ENCODE measurements at places on chromosomes 2 and 18.

DNA sequence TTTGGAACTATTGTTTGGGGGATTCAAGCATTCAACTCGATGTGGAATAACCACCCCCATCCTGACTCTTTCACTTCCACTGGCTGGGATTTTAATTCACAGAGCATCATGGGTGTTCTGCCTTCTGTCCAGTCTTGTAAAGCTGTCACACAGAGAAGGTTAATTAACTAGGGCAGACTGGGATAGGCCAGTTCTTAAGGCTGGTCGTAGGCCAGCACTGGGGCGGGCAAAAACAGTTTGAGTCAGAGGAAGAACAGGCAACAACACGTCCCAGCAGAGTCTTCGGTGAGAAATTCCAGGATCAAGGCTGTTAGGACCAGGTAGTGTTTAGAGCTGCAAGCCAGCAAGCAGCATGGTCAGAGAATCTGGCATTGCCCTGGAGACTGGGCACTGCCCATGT lies 4.0 kb upstream of the RNF152 start:
- no peak for DNase-seq

DNA sequence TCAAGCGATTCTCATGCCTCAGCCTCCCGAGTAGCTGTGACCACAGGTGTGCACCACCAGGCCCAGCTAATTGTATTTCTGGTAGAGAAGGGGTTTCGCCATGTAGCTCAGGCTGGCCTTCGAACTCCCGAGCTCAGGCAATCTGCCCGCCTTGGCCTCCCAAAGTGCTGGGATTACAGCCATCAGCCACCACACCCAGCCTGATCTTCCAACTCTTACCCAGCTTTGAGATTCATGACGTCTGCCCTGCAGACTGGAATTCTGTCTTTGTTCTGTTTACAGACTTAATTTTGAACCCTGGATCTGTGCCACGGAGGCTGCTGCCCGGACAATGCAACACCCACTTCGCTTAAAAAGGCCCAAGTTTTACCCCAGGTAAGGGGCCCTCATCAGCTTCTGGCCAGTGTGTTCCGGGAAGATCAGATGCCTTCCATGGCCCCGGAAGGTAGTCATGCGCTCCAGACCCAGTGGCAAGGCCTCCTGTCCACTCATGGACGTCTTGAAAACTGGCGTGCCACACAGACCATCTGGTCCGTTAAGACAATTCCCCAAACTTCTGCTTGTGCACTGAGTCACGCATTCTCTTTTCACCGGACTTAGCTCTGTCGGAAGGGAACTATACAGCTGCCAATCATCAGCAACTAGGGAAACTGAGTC lies 5.5 kb downstream of the PXDN start:
- no peak for DNase-seq

GRCh38 chr2:210611466-210611865 lies 55.1 kb downstream of the CPS1 start:
- DNase-seq = no peak

DNA sequence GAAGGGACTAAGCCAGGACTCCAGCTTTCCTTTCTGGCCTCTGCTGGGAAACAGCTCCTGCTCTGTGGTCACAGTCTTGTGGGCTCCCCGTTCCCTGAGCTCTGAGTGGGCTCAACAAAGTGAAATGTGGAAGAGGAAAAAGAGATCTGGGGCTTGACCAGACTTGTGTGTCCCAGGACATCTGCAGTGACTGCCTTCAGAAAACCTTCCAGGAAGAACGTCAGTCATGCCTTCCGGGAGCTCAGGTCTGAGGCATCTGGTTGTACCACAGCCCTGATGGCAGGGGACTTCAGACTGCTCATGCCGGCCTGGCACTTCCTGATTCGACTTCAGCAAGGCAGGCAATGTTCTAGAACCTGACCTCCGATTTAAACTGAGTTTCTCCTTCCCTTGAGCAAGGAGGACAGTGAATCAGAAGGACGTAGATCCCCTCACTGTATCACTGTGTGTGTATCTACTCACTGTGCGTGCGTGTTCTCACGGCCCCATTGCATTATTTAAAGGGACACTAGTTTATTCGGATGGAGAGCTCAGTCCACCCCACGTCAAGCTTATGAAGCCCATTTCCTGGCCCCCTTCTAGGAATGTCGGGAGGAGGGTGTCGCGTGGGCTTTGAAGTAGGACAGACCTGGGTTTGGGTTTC lies 548 bp upstream of the FBLN7 start:
- no peak for DNase-seq

GRCh38 chr2:232871418-232871834 lies 1.4 kb downstream of the SNORC start:
- DNase-seq = no peak

GRCh38 chr2:11166476-11166875 lies 11.2 kb downstream of the SLC66A3 start:
- no peak for DNase-seq

DNA sequence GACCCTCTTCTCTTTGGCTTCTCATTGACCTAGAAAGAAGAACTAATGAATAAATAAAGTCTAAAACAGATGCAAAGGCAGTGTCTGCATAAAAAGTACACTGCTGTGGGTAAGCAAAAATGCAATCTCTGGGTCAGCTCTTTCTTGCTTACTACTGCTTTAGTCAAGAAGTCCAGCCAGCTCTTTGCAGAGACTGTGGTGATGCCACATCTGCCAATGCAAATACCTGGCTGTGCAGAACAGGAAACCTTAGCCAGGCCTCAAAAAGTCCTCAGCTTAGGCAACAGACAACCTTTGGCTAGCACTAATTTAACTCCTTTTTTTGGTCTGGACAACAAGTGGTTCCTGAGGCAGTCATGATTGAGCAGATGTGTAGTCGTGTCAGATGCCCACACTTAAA lies 73.6 kb upstream of the RND3 start:
- no peak for DNase-seq

DNA sequence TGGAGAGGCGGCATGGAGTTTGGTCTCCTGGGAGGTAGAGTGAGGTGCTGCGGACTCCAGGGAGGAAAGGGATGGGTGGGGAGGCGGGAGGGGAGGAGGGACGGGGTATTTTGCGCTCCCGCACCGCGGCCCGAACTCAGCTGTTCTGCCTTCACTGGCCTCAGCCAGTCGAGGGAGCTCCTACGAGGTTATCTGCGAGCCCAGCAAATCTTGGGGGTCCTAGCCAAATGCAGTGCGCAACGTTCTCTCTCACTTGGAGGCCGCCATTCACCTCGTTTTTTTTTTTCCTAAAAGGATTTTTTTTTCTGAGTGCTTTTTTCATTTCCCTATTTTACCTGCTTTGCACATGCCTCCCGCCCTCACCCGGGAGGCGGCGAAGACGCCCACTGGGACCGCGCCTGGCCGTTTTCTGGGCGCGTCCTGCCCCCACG lies 877 bp upstream of the BCL2L11 start:
- DNase-seq = no peak

GRCh38 chr2:90645-91312 lies 44.5 kb upstream of the FAM110C start:
- DNase-seq = no peak

- DNase-seq = no peak
Measured at GRCh38 chr18:50630895-50631294, 71.0 kb downstream of the MAPK4 start.

GRCh38 chr2:235627682-235628081 lies 133.8 kb downstream of the AGAP1 start:
- no peak for DNase-seq

GRCh38 chr18:6273423-6273822 lies 141.3 kb downstream of the L3MBTL4 start:
- DNase-seq = no peak

- no peak for DNase-seq
Measured at GRCh38 chr2:96647681-96648080, 5.1 kb downstream of the FER1L5 start.

GRCh38 chr18:66167829-66168684 lies 417.2 kb downstream of the CDH7 start:
- no peak for DNase-seq

GRCh38 chr2:118658596-118659198 lies 188.8 kb downstream of the EN1 start:
- DNase-seq = no peak

DNA sequence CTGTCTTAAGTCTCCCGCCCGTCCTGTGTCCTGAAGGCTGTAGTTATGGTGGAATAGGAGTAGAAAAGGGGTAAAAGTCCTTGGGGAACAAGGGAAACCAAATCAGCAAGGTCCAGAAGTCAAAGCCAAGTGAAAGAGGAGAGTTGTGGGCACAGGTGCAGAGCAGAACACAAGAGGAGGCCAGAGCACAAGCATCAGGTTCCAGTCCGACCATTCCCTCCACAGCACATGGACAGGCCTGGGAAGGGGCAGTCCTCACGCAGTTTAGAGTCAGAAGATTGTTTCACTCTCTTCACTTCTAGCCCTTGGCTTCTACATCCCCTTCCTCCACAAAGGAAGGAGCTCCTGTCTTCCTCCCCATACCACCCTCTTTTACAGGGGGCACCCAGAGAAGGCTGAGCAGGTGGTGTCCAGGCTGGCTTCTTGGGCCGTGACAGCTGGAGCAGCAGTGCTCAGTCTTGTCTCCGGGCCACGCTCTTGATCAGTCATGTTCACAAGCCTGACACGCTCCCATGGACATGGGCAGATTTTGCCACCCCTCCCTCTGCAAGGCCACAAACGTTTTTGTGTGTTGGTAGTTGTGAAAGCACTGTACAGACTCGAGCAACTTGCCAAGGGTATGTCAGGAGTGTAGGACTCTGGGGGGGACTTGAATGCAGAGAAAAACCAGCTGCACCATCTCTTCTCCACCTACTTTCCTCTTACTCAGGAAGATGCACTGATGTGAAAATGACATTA lies 138.5 kb upstream of the DAPL1 start:
- DNase-seq = no peak

DNA sequence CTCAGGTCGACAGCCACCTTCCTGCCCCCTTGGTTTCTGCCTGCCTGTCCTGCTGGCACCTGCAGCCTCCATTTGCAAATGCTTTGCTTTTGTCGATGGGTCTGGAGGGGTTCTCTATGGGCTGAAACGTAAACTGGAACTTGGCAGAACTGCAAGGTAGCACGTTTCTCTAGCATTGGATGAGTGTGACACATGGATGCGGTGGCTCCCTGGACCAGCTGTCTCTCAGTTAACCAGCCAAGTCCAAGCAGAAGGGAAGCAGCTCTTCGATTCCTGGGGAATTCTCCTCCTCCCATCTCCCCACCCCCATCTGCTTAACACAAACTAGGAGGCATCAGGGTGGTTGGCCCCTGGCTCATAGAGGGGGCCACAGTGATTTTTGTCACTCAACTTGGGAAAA lies 57.3 kb downstream of the ITGB1BP1 start:
- no peak for DNase-seq

GRCh38 chr2:203018181-203018580 lies 3.5 kb downstream of the NBEAL1 start:
- no peak for DNase-seq

- no peak for DNase-seq
Measured at GRCh38 chr18:32420084-32420750, 50.5 kb downstream of the GAREM1 start.
